HCT116 (cell line): ENCODE measurements at places on chromosomes 6 and 20. TPM values are rescaled to one million over a fixed set of nuclear protein-coding genes. Genes with fewer than 3 reads are reported as not detected.

MMP24 gene
- not detected for total RNA-seq

MEI4 gene
- total RNA-seq: not detected

GRCh38 chr20:40280616-40281015, 408.4 kb downstream of the MAFB start:
- DNase-seq: no peak

GRCh38 chr6:3310703-3311102, 52.0 kb downstream of the PSMG4 start:
- no peak for DNase-seq
